Stimulated activated CD8-positive, alpha-beta memory T cell treated with anti-CD3 and anti-CD28 coated beads, Interleukin-7, amount 100 ng/mL, for 4 hours (primary cell): ENCODE measurements at places on chromosomes 3 and 15.

- DNase-seq = no peak
Measured at GRCh38 chr15:25883463-25884259, 20.5 kb upstream of the ATP10A start.

- no peak for DNase-seq
Measured at GRCh38 chr3:136192831-136193230, 3.3 kb downstream of the MSL2 start.

DNA sequence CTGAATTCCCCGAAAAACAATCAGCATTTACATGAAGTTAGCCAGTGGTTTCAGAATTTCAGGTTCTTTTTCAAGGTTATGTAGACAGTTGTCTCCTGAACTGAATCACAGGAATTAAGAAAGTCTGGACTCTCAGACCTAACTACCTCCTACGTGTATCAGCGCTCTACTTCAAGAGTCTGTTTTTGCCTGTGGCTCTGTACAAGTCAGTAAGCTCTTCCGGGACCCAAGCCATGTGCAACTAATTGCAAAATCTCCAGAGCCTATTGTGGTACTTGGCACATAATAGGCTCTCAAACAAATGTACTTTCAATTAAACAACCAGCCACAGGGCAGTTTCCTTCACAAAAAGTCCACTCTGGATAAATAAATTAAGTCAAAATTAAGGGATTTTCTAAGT, 414.2 kb downstream of the PDCD6IP start:
- DNase-seq = no peak

DNA sequence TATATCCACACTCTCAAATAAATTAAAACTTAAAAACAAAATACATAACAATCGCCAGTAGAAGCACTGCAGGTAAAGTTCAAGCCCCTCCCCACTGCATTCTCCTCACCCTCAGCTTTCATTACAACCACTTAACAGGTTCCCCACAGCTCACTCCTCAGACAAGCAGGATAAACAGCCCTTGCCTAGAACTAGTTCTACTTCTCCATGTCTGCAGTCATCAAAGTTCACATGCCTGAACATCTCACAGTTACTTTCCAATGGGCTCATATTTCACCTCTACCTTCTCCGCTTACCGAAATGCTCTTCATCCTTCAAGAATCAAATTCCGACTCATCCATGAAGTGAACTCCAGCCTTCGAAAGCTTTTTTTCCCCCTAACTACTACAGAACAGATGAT, 4.1 kb downstream of the YEATS2 start:
- no peak for DNase-seq

GRCh38 chr15:41907141-41907540, 13.3 kb upstream of the SPTBN5 start:
- no peak for DNase-seq

GRCh38 chr3:11705049-11705448, 61.3 kb upstream of the VGLL4 start:
- no peak for DNase-seq

GRCh38 chr15:84929795-84930603, 45.5 kb downstream of the SLC28A1 start:
- DNase-seq = no peak

DNA sequence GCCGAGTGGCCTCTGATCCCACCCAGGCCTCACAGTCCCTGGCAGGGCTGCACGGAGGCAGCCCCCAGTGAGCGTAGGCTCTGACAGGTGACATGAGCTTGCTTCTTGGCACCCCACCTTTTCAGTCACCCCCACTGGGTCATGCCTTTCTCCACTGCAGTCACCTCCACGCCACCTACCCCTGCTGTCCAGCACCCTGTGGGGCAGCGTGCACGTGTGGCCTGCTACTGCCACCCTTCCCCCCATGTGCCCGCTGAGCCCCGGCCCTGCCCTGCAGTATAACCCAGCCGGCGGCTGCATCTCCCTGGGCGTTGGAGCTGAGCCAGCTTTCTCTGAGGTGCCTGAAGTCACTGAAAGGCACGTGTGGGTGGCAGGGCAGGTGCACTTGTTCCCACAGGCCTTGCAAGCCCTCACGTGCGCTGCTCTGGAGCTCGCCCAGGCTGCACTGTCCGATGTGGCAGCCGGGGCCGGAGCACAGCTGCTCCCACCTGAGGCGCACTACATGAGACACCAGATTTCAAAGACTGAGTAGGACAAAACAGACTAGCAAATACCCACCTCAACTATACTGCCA, 65.6 kb downstream of the NIPA2 start:
- DNase-seq = no peak

- DNase-seq = no peak
Measured at GRCh38 chr15:33729653-33730052, 238.6 kb upstream of the CHRM5 start.

GRCh38 chr15:38231436-38231835, 21.2 kb upstream of the SPRED1 start:
- no peak for DNase-seq

DNA sequence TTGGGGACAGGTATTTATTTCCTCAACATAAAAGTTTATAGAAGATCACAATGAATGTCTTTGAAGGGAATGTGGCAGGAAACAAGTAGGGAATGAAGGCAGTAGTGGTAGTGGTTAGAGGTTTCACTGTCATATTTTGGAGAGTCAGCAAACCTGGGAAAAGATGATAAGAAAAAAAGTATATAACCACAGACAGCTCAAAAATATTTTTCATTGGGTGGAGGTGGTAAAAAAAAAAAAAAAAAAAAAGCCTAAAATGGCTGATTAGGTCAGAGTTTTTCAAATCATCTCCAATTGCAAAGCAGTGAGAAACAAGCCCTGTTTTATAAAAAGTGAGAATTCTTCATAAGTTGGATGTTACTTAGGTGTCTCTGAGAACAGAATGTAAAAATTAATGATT, 400.0 kb downstream of the LSAMP start:
- DNase-seq = no peak

- DNase-seq = no peak
Measured at GRCh38 chr3:126146034-126146433, 34.4 kb downstream of the ALDH1L1 start.

GRCh38 chr15:25056484-25057425, 102.0 kb downstream of the SNRPN start:
- no peak for DNase-seq

- no peak for DNase-seq
Measured at GRCh38 chr3:31732548-31732947, 199.8 kb downstream of the STT3B start.

DNA sequence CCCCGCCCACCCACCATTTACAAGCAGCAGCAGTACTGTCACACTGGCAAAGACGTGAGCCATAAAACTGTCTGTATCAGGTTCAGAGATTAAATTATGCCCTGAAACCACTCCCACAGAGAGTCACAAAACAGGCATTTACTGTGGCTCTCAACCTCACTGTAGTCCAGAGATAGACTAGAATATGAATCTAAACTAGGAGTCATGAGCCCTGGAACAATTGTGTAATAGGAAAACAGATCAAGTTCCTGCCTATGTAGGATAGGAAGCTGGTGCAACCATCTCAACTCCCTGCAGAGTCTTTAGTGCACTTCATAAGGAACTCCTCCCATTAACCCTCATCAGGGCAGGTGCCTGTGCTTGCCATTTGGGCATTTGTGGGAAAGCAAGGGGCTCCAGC, 61.7 kb downstream of the FAM227B start:
- DNase-seq = no peak

DNA sequence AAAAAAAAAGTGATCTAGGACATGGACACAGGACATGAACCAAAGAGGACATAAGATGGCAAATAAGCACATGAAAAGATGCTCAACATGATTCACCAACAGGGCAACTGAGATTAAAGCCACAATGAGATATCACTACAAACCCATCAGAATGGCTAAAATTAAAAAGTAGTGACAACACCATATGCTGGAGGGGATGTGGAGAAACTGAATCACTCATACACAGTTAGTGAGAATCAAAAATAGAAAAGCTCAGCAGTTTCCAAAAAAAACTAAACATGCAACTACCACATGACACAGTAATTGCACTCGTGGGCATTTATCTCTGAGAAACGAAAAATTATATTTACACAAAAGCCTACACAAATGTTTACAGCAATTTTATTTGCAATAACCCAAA, 27.9 kb upstream of the ACKR4 start:
- DNase-seq = no peak

GRCh38 chr3:197567904-197568681, 12.3 kb upstream of the BDH1 start:
- no peak for DNase-seq

GRCh38 chr3:23113455-23114171, 89.5 kb upstream of the UBE2E2 start:
- DNase-seq = no peak

DNA sequence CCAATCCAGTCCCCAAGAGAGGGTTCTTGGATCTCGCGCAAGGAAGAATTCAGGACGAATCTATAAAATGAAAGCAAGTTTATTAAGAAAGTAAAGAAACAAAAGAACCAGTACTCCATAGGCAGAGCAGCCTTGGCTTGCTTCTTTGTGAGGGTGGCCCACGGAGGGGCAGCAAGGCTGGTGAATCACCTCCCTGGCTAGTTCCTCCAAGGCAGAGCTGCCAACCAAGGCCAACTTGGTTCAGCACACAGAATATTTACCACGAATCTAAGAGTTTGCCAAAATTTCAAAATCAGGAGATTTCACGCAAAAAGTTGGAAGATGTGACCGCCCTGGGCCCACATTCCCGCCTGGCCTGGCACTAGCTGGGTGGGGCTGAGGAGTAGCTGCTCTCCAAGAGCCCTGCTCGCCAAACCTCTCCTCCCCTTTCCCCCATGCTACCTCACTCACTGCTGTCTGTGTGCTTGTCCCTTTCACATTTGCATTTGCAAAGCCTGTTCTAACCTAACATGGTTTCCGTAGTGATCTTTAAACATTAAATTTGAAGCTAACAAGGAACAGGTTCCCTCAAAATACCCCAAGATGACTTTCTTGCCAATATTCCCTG, 26.2 kb upstream of the DCUN1D1 start:
- no peak for DNase-seq

GRCh38 chr3:33006081-33006480, 54.6 kb downstream of the CCR4 start:
- DNase-seq = no peak

DNA sequence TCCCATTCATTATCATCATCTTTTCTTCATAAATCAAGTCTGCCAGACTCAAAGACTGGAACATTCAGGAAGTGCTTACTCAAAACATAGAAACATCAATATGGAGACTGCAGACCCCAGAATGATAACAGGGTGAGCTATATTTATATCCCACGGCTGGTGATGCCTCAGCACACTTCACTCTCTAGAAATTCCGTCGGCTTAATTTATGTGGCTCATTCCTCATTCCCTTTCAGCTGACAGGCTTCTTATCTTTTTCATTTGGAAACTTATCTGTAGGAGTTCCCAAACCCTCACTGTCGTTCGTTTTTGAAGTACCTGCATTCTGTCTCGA, 45.5 kb downstream of the RFTN1 start:
- DNase-seq = no peak

GRCh38 chr3:54344601-54345231, 222.4 kb downstream of the CACNA2D3 start:
- no peak for DNase-seq

GRCh38 chr3:154121701-154122551, 736 bp downstream of the ARHGEF26 start:
- DNase-seq = no peak

DNA sequence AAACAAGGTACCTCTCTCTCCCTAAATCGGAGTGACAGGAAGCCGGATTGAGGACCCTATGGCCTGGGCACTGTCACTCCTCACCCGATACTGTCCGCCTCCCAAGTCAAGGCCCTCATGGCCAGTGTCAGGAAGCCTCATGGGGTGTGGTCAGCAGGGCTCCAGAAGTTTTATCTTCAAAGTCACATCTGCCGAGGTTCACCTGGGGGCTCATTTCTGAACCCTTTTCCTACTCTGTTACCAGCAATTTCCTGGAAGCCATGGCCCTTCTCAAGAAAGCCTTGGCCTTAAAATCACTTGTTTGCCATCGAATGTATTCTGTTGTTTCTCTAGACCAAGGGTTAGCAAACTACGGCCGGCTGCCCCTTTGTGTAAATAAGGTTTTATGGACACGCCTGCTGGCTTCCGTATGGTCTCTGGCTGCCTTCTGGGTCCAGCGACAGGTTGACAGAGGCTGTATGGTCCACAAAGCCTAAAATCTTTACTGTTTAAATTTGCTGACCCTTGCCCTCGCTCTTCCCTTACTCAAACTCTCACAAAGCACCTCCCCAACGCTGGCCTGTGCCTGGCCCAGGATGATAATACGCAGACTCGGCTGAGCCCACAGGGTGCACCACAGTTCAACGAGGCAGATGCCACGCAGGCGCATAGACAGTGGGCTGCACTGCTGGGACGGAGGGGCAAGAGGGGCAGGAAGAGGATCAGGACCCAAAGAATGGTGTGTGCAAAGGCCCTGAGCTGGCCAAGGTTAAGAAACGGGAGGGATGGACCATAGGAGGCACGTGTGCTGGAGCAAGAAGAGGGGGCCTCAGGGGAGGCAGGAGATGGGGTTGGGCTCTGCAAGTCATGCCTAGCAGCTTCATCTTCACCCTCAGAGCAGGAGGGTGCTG, 24.7 kb upstream of the DUSP7 start:
- no peak for DNase-seq

- no peak for DNase-seq
Measured at GRCh38 chr15:80586161-80586560, 108.9 kb upstream of the ABHD17C start.

DNA sequence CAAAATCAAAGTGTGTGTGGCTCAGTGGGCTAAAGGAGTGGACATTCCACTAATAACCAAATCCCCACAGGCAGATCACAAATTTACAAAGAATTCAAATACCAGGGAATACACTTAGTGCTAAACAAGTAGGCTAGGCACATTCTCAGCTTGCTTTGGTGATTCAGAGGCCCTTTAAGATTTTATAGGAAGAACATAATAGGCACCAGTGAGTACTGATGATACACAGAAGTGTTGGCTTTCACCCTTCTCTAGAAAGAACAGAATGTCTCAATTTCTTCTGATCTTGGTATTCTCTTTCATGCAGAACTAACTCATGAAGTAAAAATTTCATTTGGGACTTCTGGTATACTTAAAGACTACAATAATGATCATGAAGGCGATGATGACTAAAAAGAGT, 55.0 kb downstream of the POLR2M start:
- DNase-seq = no peak

DNA sequence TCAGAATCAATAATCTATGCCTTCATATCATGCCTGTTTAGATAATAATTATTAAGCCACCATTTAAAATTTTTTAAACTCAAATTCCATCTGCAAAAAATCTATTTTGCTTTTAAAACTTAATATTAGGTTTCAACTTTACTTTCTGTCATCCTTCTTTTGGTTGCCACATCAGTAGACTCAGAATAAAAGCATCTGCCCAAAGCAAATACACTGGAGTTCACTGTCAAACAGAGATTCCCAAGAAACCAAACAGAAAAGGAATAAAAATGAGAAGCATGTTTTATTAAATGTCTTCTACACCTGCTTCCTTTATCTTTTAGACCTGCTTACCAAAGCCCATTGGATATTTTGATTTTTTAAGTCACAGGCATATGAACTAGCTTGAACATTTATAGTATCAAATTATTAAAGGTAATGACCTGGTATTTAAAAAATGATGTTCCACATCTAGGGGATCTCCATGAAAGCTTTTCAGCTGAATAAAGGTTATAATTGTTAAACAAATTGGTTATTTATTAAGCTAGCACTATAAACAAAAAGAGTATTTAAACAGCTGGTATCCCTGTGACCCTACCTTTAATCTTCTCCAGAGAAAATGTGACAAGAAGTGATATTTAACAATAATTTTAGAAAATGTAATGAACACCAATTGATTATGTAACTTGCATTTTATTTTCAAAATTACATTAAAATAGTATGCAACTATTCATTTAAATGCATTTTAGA, 62.5 kb downstream of the ALCAM start:
- DNase-seq = no peak
